Upper lobe of right lung (tissue), 1 donor: ENCODE measurements at places on chromosomes 4 and X.

GRCh38 chr4:190015538-190016368 is 11.3 kb downstream of the FRG2 start:
- no peak for DNase-seq

- DNase-seq = no peak
Measured at GRCh38 chr4:105765690-105766407, 57.3 kb downstream of the GSTCD start.

DNA sequence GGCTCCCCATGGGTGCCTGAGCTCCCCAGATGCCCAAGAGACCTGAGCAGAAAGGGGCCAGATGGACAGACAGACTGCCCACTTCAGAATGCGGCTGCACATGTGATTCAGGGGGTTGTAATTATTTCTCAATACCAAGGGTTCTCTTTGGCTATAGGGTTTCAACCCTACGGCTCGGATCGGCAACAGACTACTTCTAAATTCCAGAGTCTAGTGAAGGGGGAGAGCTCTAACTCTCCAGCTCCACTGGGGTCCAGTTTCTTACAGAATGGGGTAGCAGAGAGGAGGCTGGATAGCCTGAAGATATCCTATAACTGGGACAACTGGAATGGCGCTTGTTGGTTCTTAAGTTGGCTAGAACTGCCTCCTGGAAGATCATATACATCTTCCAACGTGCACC is 136.3 kb downstream of the MGST2 start:
- no peak for DNase-seq

- DNase-seq = no peak
Measured at GRCh38 chr4:143135358-143135757, 49.4 kb upstream of the USP38 start.

- DNase-seq = no peak
Measured at GRCh38 chr4:16136311-16136710, 52.5 kb upstream of the PROM1 start.

- no peak for DNase-seq
Measured at GRCh38 chrX:11351375-11352295, 58.4 kb downstream of the AMELX start.
